ENCODE measurements at places on chromosomes 1 and 21. TPM values are rescaled to one million over a fixed set of nuclear protein-coding genes. Genes with fewer than 3 reads are reported as not detected.

The CFHR2 gene
- not detected for total RNA-seq

The NEK7 gene
- 404 TPM for total RNA-seq

The CRNN gene
- not detected for total RNA-seq

The PEAR1 gene
- total RNA-seq: 9.2 TPM

The LRRC3 gene
- total RNA-seq: 0.85 TPM

The CELA2B gene
- total RNA-seq: not detected

The SH3D21 gene
- 8.5 TPM for total RNA-seq

The GBP3 gene
- total RNA-seq: 63.6 TPM

The TFF2 gene
- not detected for total RNA-seq

The REN gene
- total RNA-seq: not detected

The UMODL1 gene
- under 0.01 TPM for total RNA-seq

The WDR64 gene
- total RNA-seq: not detected

The BTBD19 gene
- 4.4 TPM for total RNA-seq

The SELE gene
- total RNA-seq: under 0.01 TPM

The RNF186 gene
- not detected for total RNA-seq

The PGLYRP4 gene
- total RNA-seq: not detected

The PMVK gene
- 13.2 TPM for total RNA-seq

The GCSAML gene
- total RNA-seq: not detected

The CD84 gene
- not detected for total RNA-seq

The EPS15 gene
- total RNA-seq: 84.8 TPM

The ERO1B gene
- total RNA-seq: 3.3 TPM

The TRABD2B gene
- total RNA-seq: 0.28 TPM

The ASCL5 gene
- under 0.01 TPM for total RNA-seq

The CSF3R gene
- not detected for total RNA-seq

The ELAVL4 gene
- not detected for total RNA-seq
